ENCODE measurements at places on chromosomes 1 and 21. TPM values are rescaled to one million over a fixed set of nuclear protein-coding genes. Genes with fewer than 3 reads are reported as not detected.

DNA sequence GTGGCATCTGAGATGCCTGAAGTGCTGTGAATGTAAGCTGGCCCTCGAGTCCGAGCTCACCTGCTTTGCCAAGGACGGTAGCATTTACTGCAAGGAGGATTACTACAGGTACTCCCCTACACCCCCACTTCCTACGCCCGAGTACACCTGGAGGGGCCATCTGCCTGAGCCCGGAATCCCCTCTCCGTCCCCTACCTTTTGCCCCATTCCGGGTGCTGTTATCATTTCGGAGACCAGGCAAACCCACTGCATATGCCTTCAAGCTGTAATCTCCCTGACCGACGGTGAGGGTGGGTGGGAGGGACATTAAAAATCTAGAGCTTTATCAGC lies 2.9 kb downstream of the LHX9 start:
- DNase-seq, result no peak

Gene COPA
- 220 TPM for total RNA-seq

DNA sequence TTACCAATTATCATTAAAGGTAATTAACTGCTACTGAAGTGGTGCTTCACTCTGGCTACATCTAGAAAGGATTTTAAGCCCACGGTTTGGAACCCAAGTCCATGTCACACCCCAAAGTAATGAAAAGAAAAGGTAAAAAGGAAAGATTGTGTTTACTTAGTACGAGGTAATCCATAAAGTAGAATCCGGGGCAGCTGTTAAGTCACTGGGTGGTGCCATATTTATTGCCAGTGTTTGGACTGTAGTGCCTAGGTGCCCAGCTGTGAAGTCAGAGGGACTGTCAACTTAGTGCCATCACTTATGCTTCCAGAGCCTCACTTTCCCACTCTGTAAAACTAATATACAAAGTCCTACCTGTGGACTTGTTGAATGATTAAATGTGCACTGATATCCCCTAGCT lies 52.2 kb upstream of the GRHL3 start:
- no peak for DNase-seq

DNA sequence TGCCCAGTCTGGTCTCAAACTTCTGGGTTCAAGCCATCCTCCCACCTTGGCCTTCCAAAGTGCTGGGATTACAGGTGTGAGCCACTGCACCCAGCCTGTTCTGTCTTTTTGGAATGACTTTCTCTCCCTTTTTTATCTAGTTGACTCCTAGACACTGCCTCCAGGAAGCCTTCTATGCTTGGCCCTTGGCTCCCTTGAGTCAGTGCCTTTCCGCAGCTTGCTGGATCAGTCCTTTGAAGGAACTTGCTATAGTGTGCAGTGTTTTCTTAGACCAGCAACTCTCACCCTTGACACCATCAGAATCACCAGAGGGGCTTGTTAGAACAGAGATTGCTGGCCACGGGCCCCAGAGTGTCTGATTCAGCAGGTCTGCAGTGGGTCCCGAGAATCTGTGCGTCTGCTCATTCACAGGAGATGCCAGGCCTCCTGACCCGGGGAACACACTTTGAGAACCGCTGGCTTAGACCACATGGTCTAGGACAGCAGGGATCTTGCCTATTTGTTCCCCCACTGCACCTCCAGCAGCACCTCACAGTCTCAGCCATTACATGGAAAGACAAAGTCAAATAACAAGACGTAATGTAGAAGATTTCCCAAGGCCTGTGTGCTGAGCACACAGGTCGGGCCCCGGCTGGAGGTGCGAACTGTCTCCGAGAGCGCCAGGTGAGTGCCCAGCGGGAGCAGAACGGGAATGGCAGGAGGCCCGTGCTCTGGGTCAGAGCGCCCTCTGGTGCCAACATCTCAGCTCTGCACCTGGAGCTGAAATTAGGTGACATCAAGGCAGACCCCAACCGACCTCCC lies 27.4 kb upstream of the CTPS1 start:
- peak; percentile 52 for DNase-seq

Gene CDK18
- 0.27 TPM for total RNA-seq
